GM23248 (cell line): ENCODE measurements at places on chromosomes 1 and 21.

DNA sequence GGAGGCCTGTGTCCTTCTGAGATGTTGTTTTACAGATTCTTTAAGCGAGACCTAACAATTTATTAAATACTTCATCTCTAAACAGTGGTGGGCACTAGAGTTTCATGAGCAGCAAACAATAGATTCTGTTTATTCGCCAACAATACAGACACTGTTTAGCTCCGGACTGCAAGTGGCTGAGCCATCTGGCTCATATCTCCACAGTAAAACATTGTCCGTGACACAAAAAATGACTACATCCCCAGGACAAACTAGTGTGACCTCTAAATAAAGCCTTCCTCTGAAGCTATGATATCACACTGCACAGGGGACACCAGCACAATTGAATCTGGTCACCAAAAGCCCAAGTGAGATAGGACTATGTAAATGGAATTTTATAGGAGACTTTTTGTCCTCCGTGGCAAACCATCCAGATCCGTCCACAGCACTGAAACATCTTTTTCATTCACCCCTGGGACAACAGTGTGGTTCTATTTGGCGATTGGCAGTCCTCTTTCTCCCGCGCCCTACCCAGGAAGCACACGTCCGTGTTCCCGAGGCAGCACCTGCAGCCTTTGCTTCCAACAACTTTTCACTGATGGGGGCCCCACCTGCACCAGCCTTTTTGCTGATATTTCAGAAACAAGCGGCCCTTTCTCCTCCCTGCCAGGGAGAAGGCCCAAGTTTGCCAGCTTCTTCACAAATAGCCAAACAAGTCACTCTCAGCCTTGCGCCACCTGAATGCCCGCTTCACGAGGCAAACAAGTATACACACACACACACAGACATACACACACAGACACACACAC, 47.4 kb downstream of the OLIG1 start:
- DNase-seq: no peak

- peak; percentile 98 for DNase-seq
Measured at GRCh38 chr1:153565529-153566374, at the start of gene S100A2. TSS of gene S100A2 (minus strand) at chr1:153565844. CDS start at chr1:153563877, 1,967 bp downstream.

DNA sequence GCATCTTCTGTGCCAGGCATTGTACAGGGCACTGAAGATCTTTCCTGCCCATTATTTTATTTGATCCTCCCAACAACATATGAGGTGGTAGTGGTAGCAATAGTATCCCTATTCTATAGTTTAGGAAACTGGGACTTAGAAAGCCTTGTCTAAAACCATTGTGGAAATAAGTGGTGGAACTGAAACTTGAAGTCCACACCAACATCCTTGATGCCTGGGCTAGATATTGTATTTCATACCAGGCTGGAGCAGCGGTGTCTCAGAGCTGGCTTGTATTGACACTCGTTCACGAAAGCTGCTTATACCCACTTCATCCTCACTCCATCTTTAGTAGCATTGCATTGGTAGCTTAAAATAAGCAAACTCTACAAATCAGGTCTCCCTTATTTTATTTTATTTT, 9.7 kb upstream of the CTSS start:
- DNase-seq: no peak

DNA sequence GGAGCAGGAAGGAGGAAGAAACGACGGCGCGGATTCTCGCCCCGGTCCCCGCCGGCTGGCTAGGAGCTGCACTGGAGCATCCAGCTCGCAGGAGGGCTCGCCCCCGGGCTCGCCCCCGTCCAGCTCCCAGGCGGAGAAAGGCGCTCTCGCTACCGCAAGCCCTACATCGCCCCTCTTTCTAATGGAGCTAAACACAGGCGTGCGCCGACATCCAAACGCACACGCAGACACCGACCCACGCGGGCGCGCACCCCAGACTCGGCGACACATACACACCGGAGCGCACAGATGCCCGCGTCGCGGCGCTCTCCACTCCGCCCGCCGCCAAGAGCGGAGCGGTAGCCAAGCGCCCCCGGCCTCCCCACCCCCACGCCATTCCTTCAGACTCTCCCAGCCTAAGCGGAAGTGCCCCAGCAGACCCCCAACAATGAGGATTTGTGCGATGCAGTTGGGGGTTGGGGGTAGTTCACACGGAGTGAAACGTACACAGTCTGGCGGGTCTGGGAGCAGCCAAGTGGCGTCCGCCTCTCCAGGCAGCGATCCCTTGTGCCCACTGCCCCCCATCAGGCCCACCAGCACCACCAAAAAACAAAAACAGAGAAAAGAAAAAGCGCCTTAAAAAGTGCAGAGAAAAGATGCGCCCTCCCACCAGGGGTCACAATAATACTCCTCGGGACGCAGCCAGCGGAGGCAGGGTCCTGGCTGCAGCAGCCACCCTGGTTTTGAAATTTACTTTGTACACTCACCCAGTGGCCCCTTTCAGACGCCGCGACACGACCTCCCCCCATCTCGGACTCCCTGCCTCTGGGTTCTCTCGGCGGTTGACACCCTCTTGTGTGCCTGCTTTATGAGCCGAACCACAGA, 1.4 kb downstream of the DAB1 start:
- DNase-seq: peak; percentile 40

- DNase-seq: peak; percentile 46
Measured at GRCh38 chr1:109762821-109763645, 690 bp downstream of the EPS8L3 start.

GRCh38 chr1:196115646-196116045, 492.6 kb downstream of the KCNT2 start:
- DNase-seq: peak; percentile 91

DNA sequence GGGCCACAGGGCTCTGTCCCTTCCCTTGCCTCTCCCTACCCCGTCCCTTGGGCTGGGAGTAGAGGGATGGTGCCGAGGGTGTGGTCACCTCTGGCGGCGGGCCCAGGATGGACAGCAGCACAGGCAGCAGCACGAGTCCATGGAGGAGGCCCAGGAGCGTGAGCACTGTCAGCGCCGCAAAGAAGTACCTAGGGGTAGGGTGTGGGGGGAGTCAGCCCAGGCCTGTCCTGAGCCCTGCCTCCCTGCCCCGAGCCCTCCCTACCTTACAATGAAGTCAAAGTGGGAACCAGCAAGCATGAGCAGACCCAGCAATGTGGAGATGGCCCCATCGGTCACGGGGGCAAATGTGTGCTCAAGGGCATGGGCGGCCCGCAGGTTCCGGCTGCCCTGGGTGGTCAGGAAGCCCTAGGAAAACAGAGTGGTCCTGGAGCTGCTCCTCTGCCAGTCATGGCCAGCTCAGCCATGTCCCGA, 14.7 kb downstream of the BTBD19 start:
- DNase-seq: no peak

GRCh38 chr1:47479664-47480063, 41.8 kb downstream of the FOXD2 start:
- DNase-seq: no peak

DNA sequence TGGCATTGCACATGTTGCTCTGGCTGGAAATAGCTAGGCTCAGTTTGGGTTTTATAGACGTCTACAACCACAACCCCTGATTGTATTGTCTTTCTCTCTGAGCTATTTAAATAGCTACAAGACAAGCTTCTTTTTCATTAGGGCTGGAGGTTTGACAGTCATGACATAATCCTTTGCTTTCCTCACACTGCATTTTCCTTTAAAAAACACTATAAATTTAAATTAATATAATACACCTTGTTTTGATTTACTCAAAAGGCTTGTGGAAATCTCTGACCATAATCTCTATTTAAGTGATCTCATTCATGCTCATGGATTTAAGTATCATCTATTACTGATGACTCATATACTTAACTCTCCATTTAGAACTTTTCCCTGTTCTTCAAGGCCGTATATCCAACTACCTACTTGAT, 50.4 kb upstream of the PTGFR start:
- peak; percentile 82 for DNase-seq

- DNase-seq: no peak
Measured at GRCh38 chr1:12601700-12602658, 16.0 kb downstream of the DHRS3 start.

DNA sequence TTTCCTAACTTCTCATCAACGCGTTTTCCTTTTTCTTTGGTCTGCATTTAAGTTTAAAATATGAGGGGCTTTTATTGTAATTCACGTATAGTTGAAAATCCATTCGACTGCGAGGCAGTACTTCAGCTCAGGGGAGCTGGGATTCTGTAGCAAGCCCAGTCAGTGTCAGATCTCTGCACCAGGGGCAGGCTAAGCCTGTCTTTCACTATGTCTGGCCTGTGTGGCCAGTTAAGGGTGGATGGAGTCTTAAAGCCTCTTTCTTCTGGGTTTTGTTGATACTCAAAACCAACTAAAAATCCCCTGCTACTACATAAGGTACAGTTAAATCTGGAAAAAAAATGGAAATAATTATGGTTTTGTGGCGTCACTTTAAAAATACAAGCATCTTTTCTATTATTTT, 124.7 kb downstream of the TYW3 start:
- DNase-seq: no peak

DNA sequence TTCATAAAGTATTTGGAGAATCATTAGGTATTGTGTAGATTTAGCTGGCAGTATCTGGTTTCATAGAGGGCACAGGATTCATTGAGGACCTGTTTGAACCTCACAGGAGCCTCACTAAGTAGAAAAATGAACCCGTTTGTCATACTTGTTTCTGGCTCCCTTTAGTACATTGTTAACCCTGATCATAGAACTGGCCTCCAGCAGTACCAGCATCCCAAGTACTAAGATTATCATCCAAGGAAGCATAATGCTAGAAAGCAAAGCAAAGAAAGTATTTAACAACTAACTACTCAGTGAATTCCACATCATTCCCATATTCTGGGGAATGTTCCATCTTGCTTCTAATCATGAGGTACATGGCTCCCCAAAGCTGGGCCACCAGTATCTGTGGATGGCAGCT, 54.9 kb downstream of the IVNS1ABP start:
- no peak for DNase-seq

DNA sequence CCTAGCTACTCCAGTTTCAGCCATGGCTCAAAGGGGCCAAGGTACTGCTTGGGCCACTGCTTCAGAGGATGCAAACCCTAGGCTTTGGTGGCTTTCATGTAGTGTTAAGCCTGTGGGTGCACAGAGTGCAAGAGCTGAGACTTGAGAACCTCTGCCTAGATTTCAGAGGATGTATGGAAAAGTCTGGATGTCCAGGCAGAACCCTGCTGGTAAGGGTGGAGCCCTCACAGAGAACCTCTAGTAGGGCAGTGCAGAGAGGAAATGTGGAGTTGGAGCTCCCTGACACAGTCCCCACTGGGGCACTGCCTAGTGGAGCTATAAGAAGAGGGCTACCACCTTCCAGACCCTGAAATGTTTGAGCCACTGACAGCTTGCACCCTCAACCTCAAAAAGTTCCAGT, 16.2 kb downstream of the RIIAD1 start:
- no peak for DNase-seq
